ENCODE measurements at places on chromosomes 13 and 19.

GRCh38 chr19:23287620-23288019 lies 37.4 kb upstream of the ZNF724 start:
- no peak for DNase-seq

GRCh38 chr13:67943116-67943515 lies 713.0 kb upstream of the PCDH9 start:
- DNase-seq = no peak

DNA sequence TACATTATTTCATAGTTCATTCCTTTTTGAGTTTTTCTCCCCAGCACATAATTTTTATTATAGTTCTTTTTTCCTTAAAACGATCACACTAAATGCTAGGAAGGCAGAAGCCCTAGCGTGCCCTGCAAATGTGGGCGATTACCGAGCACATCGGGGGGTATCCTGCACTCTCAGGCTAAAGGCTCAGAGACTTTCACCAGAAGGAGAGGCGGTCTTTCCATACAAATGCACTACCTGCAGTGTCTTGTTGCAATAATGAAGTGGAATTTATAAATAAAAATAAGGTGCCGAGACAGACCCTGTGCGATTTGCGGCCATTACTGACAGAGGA lies 29.3 kb upstream of the SPACA7 start:
- no peak for DNase-seq

GRCh38 chr19:45243144-45243732 lies 2.0 kb downstream of the EXOC3L2 start:
- no peak for DNase-seq

- DNase-seq = no peak
Measured at GRCh38 chr13:108220041-108220440, 1.8 kb downstream of the ABHD13 start.

GRCh38 chr19:835210-835810 lies 5.5 kb upstream of the PRTN3 start:
- DNase-seq = no peak

Data from central memory CD8-positive, alpha-beta T cell (primary cell).